Endothelial cell of umbilical vein (primary cell): ENCODE measurements at places on chromosomes 4 and X. TPM values are rescaled to one million over a fixed set of nuclear protein-coding genes. Genes with fewer than 3 reads are reported as not detected.

NDST3 gene
- not detected in 2 replicates for total RNA-seq

STOX2 gene
- 0.02 and 0.24 TPM in 2 replicates for total RNA-seq

BGN gene
- 453 and 479 TPM in 2 replicates for total RNA-seq

USP46 gene
- 23.3 and 23.7 TPM in 2 replicates for total RNA-seq

AR gene
- 10.9 and 16.0 TPM in 2 replicates for total RNA-seq

PLAC8 gene
- total RNA-seq, result 5.7 and 12.1 TPM in 2 replicates

ITIH6 gene
- total RNA-seq, result not detected in 2 replicates

VSIG4 gene
- not detected in 2 replicates for total RNA-seq

ADH4 gene
- total RNA-seq, result not detected in 2 replicates

NEXMIF gene
- not detected in 2 replicates for total RNA-seq

ATP6AP2 gene
- 84.6 and 90.8 TPM in 2 replicates for total RNA-seq

SAGE1 gene
- total RNA-seq, result not detected in 2 replicates

STATH gene
- not detected in 2 replicates for total RNA-seq

ZNF157 gene
- not detected in 2 replicates for total RNA-seq

SMR3B gene
- total RNA-seq, result not detected in 2 replicates

CFP gene
- 1.00 and 1.9 TPM in 2 replicates for total RNA-seq

FBXO8 gene
- total RNA-seq, result 11.9 and 14.5 TPM in 2 replicates

CENPC gene
- total RNA-seq, result 24.5 and 26.4 TPM in 2 replicates

PALLD gene
- total RNA-seq, result 47.9 and 48.2 TPM in 2 replicates

MAGEA12 gene
- total RNA-seq, result not detected in 2 replicates

SMIM10L2A gene
- 0.18 and 0.24 TPM in 2 replicates for total RNA-seq

ELOVL6 gene
- total RNA-seq, result 21.7 and 26.1 TPM in 2 replicates

DNA sequence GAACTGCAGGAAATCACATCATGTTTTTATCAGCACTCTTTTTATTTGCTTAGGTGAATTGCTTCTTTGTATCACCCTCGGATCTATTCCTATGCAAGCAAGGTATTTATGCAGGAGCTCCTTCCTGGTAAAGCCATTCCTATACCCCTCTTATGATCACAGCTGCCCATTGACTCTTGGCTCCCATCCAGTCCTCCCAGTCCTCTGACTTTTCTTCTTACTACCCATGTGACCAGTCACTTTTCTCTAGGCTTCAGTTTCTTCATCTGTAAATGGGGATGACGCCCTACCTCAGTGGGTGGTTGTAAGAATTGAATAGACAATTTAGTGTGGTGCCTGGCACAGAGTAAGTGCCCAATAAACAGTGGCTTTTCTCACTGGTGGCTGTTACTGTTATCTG, 144.9 kb downstream of the FHIP1A start:
- DNase-seq, result no peak

- DNase-seq, result no peak
These were observed 99.5 kb upstream of the MXRA5 start for GRCh38 chrX:3445806-3446490.

GRCh38 chr4:185998791-185999190, 70.2 kb upstream of the TLR3 start:
- no peak for DNase-seq

DNA sequence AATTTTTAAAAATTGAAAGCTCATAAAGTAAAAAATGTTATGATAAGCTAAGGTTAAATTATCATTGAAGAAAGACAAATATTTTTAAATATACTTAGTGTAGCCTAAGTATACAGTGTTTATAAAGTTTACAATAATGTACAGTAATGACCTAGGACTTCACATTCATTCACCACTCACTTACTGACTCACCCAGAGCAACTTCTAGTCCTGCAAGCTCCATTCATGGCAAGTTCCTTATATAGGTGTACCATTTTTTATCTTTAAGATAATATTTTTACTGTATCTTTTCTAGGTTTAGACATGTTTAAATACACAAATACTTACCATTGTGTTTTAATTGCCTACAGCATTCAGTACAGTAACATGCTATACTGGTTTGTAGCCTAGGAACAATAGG, 112.3 kb upstream of the RADX start:
- DNase-seq, result no peak

- DNase-seq, result no peak
These were observed 4.7 kb upstream of the ZNF674 start for GRCh38 chrX:46549914-46550313.

- no peak for DNase-seq
These were observed 39.6 kb downstream of the NUDT11 start for GRCh38 chrX:51456814-51457213.

DNA sequence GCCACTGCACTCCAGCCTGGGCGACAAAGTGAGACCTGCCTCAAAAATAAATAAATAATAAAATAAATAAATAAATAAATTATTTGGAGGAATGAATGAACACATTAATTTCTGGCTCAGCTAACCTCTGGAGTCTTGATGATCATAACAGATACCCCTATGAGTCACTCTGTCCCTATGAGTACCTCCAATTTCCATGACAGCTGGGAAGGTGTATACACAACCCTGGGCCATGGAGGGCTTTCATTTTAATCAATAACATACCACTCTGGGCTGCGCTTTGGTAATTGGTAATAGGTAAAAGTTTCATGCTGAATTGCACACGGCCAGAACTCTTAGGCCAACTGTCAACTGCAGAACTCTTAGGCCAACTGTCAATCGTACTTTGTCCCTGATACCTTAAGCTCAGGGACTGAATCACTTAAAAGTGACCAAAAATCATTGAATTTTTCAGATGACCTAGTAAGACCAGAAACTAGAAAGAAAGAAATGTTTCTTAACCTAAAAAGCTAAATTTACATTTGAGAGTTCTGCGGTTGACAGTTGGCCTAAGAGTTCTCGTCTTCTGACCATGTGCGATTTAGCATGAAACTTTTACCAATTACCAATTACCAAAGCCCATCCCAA, 112.4 kb downstream of the ATP11C start:
- DNase-seq, result no peak

GRCh38 chr4:54192811-54193210, 36.3 kb upstream of the PDGFRA start:
- DNase-seq, result no peak

DNA sequence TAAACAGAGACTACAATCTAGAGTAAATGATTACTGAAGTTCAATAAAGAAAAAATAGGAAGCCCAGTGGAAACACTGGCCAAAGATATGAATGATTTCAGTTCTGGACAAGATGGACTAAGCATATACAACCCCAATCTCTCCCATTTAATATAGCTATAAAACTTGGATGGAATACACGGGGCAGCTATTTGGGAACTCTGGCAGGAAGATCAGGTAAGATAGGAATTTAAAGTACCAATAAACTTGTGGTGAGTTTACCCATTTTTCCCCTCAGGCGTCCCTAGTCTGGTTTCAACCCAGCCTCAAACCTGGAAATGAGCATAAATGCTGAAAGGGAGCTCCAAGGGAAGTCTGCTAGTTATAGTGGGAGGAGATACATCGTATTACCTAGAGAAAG, 20.4 kb downstream of the NUP54 start:
- no peak for DNase-seq

- no peak for DNase-seq
These were observed 1512.2 kb downstream of the C4orf33 start for GRCh38 chr4:130608121-130608520.

GRCh38 chrX:55489314-55490009, at the start of gene USP51:
Gene USP51, minus strand, starts transcription at chrX:55489848. Its CDS starts 909 bp downstream, at chrX:55488939.
- peak; percentile 31 for DNase-seq

DNA sequence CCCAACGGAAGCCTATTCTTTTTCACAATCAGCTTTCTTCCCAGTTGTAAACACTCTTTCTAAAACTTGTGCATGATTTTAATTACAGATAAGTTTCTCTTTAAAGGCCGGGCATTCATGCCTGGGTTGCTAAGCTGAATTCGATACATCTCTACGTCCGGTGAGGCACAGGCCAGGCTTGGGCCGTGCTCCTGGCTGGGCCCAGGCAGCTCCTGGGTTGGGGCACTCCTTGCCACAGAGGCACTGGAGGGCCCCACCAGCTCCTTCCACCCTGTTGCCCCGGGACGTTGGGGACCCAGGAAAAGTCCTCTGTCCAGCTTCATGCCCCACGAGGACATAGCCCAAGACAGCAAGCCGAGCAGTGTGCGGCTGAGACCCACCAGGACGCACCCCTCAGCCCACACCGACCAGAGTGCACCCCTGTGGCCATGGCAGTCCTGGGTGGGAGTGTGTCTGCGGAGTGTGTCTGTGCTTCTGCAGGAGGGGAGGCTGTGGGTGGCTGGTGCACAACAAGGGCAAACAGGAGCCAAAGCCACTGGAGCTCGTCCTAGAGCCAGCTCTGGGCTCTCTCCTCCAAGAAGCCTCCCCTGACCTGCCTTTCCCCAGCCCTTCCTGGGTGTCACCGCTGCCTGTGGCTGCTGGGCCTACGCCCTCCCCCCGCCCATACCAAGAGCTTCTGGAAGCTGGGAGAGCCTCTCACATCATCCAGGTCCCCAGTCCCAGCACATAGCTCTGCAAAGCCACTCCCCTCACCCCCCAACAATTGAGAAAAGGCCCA, 128.0 kb upstream of the NKX1-1 start:
- no peak for DNase-seq

DNA sequence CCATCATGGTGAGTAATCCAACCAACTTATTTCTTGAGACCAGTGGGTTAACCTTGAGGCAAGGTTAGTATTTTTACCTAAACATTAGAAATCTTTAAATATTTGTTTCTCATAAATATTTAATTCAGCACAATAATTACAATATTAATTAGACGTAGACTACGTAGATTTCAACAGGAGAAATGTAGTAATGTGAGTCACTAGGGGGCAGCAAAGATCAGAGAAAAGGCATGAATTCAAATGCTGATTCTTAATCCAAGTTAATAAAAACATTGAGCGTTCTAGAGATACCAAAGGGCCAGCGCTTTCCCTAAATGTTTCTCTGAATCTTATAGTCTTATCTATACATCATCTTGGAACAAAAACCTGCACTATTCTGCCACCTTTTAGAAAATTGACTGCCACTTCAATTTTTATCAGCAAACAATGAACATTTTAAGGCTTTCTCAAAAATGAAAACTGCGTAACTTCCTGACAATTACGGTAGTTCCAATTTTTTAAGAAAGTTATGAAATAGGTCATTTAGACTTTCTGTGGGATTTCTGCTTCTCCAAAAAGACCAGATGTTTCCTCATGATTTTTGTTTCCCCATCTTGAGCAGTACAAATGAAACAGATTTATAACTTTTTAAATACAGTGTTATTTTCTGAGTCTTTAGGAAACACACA, 180.7 kb downstream of the GASK1B start:
- peak; percentile 92 for DNase-seq

DNA sequence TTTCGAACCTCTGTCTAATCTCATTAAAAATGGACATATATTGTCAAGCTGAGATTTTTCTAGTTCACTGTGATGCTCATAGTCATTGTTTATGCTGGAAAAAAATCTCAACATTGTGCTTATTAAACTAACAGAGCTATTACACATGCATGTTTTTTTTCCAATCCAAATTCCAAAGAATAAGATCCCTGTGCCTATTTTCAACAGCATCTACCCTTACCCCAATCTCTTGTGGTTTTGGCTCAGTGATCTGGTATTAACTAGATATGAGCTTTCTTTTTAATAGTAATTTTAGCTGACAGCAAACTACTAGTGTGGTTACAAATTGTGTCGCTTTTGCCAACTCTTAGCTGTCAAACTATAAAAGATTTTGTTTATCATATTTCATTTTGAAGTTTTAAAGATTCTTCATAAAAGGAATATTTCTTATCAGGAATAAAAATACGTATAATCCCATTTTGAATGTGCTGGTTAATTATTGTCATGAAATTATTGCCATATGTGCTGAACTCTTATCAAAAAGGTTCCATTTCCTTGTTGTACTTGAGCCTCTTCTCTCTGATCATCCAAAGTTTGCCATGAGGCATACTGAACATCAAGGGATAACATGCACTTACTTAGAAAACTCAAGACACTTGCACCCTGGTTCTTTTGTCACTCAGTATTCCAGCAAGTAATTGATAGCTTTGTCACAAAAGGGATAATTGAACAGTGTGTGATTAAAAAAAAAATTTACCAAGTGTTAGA, 241.2 kb downstream of the ARHGAP24 start:
- no peak for DNase-seq

DNA sequence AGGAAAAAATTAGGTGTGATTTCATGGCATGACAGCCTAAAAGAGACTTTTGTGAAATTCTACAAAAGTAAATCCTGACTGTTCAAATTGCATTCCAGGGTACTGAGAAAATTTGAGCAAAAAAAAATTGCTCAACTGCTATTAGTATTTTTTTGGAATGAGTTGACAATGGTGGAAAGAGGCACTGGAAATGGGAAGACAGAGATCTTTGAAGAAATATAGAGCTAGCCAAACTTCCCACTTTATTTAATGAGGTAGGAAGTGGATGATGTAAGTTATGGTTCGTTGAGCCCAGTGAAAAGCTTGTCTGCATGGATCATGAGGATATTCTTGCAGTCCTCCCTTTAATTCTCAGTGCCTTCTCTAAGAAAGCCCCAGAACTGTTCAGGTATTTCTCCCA, 183.8 kb downstream of the PTTG2 start:
- no peak for DNase-seq

GRCh38 chr4:168257768-168258167, 60.8 kb downstream of the DDX60 start:
- no peak for DNase-seq

GRCh38 chr4:105461221-105461620, 12.6 kb downstream of the PPA2 start:
- DNase-seq, result no peak

DNA sequence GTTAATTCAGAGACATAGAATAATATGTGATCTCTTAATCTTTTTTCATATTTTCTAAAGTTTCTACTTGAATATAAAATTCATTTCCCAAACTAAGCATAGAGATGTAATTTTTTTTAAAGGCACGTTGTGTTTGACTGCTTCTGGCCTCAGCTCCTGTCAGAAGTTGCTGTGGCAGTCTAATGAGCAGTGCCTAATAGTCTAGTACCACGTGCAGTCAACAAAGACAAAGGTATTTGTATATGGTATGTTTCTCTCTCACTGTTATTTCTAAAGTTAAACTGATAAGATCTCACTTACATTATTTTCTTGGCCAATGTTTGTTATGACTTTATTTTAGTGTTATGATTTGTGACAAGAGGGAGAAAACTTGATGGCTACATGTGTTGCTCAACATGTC, 48.6 kb upstream of the MCUB start:
- peak; percentile 24 for DNase-seq

DNA sequence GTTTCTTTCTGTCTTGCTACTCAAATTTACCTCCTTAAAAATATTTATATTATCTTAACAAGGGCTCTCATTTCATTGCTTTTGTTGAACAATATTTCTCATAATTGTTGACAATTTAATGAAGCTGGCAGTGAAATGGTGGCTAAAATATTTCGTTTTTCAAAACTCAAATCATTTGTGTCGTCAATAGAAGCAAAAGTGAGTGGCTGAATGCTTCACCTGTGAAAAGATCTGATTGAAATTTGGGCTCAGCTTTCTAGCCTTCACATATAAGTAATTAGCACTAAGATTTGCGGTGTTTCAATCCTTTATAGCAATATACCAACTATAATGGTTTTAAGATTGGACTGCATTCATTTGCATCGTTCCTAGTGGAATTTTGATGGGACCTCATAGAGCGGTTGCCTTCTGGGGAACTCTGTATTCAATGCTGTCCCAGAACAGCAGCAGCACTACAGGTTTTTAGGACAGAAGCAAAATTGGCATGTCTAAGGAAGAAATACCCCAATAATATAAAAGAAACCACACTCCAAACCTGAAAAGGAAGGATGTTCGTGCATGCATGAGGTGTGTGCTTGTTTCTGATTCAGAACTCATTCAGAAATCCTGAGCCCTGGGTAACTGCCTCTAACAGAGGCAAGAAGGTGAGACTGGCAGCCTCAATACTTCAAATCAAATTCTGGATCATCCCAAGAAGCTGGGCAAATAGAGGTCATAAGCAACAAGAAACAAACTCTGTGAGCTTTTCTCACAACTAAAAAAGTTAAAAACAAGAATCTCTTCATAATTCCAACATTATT, 2.5 kb downstream of the CXCL1 start:
- peak; percentile 37 for DNase-seq
